ENCODE measurements at places on chromosomes 6 and 20.

DNA sequence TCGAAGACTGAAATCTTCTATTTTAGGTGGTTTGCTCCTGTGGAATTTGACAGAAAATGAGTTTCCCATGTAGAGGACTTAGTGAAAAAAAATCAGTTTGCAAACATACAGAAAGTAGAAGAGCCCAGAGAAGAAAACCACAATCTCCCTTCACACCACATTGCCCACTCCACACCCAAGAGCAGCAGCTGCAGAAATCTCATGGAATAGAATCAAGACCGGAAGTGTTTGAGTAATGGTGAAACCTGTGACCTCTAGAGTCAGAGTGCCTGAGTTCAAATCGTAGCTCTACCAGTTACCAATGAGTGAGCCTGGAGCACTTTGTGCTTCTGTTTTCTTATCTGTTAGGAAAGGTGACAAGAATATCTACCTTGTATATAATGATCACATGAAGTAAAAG lies 4.6 kb downstream of the SIRPG start:
- no peak for DNase-seq

DNA sequence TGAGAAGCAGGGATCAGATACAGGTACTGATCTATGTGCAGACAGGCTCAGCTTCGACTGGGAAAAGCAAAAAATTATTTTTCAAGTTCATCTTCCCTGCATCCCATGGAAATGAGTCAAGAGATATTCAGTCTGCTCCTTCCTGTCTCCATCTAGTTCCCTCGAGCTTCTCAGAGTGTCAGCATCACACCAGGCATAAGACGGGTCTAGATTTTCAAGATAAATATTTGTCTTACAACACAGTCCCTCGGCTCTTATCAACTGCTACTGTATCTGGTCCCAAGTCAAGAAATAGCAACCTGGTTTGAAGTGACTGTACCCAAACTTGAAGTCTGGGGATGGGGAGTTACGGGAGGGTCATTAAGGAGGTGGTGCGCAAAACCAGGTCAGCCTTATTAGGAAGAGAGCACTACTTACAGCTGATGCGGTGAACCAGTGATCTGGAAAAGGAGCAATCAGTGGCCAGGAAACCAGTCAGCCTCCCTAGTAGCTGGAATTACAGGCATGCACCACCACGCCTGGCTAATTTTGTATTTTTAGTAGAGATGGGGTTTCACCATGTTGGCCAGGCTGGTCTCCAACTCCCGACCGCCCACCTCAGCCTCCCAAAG lies 29.7 kb downstream of the ZMYND8 start:
- no peak for DNase-seq

- DNase-seq: no peak
Observed at GRCh38 chr6:39706819-39707335, 18.3 kb downstream of the KIF6 start.

DNA sequence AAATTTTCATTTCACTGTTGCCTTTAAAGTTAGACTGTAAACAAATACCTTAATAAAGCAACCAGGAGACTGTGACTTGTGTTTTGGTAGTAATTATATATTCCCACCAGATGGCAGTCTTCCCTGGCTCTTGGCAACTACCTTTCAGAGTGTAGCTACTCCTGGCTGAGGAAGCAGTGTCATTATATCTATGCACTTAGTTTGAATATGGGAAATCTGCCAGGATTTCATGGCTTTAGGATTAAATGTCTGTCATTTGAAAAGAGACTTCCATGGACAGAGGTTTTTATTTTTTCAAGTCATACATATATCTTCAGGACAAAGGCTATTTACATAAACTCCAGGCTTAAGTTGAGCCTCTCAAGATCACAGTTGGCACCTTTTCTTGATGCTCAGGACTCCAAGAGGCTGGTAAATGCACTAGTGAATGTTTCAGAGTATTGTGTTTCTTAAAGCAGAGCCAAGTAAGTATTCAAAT lies 160.1 kb downstream of the C6orf58 start:
- DNase-seq: peak; percentile 70

DNA sequence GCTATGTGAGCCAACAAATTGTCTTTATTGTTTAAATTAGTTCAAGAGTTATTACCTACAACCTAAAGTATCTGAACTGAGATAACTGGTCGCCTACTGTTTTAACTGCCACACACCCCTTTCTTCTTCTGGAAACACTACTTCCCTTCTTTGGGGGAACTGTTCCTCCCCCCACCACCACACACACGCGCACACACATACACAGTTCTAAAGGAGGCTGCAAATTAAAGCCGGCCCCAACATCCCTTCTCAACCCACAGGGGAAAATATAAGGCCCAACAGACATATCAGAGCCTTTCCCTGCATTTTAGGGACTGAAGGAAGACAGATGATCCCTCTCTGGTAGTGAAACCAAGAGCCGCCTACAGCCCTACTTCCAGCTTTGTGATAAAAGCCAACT lies 348.0 kb upstream of the JARID2 start:
- no peak for DNase-seq

GRCh38 chr20:26295006-26295405 lies 598.4 kb upstream of the ZNF337 start:
- DNase-seq: no peak

GRCh38 chr20:20780127-20780824 lies 67.8 kb upstream of the RALGAPA2 start:
- DNase-seq: no peak
